ENCODE measurements at places on chromosomes 2 and 18.

GRCh38 chr2:147002256-147002655 lies 842.6 kb upstream of the ACVR2A start:
- no peak for DNase-seq

DNA sequence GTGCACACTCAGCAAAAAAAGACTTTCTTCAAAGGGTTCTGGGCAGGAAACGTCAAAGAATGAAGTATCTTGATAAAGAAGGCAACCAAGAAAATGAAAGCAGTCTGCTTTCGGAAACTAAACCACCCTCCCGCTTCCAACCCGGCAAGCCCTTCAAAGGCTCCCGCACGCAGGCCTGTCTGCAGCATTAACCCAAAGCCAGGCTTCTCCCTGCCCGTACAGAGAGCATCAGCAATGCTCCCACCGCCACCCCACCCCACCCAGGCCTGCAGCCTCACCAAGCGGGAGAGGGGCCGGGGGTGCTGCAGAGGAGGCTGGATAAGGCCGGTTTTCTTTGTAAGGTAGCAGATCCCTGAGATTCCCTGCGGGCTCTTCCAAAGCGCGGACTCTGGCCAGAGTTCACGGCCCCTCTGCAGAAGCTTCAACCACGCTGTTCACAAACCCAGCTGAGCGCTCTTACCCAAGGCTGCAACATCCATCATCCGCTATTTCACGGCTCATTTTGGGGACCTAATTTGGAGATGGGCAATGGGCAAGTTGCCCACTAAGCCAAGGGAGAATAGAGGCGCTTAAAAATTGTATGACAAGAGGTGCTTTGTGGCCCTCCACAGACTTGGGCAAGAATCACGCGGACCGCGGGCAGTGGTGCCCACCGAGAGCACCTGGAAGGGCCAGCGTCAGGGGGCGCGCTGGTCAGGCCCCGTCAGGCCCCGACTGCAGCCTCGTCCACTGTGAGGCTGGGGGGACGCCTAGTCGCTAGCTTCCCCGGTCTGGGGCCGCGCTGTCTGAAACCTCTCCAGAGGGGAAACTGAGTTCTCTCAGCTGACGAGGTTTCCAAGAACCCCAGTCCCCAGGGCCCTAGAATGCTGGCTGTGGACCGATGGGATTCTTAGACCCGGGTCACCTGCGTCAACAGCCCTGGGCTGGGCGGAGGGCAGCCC lies 225.4 kb upstream of the ID2 start:
- peak; percentile 47 for DNase-seq

DNA sequence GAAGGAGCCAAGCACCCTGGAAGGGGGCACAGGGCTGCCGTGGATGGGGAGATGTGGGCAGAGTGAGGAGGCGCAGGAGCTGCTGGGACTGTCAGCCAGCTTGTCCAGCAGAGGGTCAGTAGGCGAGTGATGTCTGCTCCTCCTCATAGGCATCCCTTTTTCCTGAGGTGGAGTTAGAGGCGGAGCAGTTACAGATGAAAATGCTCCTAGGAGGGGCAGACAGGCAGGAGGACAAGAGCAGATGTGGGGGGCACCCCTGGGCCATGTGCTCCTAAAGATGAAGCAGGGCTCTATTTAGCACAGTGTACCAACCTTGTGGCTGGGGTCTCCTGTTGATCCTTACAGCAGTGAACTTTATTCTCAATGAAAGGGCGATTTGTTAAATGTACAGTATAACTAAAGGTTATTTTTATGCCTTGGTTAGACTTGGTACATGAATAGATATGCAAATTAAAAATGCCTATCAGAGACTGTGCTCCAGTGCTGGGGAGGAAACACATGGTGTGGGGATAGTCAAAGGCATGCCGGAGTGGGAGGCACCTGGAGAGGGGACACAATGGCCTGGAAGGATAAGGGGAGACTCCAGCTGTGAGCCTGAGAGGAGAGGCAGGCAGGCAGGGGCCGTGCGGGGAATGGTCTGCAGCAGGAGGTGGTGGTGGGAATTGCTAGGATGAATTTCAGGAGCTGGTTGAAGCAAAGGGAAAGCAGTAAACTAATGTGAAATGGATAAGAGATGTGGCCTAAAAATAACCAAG lies 175.3 kb downstream of the CLIP4 start:
- DNase-seq = no peak

- no peak for DNase-seq
These were observed 4.2 kb downstream of the OTX1 start for GRCh38 chr2:63054841-63055225.

DNA sequence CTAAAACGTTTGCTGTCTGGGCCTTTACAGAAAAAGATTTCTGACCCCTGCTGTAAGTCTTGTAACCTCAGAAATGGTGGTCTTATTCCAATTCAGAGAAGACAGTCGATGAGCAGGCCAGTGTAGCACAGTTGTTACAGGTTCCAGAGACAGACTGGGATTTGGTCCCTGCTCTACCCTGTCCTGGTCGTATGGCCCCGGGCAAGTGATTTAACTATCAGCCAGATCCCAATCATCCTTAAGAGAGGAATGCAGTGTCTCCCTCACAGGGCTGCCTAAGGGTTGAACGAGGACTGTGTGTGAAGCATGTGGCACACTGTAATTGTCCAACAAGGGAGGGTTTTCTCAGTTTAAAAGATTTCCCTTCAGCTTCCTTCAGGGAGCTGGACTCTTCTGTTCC lies 47.2 kb downstream of the HK2 start:
- no peak for DNase-seq

- no peak for DNase-seq
These were observed 231.6 kb downstream of the ATAD2B start for GRCh38 chr2:23695214-23695889.

DNA sequence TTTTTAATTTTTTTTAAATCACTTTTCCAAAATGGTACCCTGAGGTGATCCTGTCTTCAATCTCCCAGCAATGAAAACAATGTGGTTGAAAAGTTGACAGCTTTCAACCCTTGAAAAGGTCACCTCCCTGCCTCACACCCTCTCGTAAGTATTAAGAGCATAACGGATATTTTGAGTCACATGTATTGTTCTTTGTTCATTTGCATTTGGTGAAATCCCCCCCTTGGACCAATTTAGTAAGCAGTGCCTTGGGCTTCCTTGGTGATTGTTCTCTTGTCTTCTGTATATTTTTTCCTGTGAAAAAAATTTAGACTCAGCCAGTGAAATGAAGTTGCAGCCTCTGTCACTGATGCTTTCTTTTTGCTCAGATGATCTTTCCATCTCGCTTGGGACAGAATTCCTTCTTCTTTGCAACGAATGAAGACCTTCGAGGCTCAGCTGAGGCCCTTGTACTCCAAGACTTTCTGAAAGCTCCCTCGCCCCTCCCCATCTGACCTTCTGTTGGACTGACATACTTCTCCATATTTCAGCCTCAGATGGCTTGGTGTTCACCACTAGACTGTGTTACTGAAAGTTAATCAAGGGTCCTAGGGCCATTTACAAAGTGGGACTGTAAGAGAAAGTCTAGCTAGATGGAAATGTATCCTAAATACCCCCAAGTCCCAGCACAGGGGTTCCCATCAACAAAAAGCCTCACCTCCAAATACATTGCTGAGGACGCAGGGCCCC lies 158.4 kb downstream of the BCL2 start:
- no peak for DNase-seq

DNA sequence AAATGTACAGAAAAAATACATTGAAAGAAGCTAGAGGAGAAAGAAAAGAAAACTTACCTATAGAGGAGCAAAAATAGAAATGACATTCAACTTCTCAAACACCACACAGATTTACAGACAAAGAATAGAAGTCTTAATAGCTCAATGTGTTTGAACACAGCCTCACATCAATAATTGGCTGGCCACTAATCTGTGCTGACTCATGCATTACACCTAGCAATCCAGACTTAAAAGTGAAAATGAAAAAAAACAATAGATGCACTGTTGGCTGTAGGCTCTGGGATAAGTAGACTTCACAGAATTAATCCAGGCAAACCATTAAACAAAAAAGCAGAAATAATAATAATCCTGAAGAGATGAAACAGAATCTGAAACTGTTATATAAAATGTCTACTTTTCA lies 961.3 kb upstream of the CELF4 start:
- DNase-seq = no peak

GRCh38 chr2:240377366-240377765 lies 58.1 kb upstream of the GPC1 start:
- no peak for DNase-seq

- DNase-seq = no peak
These were observed 29.5 kb upstream of the SMAD7 start for GRCh38 chr18:48979944-48980890.

GRCh38 chr18:7740821-7741220 lies 173.7 kb downstream of the PTPRM start:
- no peak for DNase-seq

- no peak for DNase-seq
These were observed 82.6 kb upstream of the KYNU start for GRCh38 chr2:142794850-142795249.

- DNase-seq = no peak
These were observed 24.4 kb downstream of the MRPL33 start for GRCh38 chr2:27795868-27796277.

DNA sequence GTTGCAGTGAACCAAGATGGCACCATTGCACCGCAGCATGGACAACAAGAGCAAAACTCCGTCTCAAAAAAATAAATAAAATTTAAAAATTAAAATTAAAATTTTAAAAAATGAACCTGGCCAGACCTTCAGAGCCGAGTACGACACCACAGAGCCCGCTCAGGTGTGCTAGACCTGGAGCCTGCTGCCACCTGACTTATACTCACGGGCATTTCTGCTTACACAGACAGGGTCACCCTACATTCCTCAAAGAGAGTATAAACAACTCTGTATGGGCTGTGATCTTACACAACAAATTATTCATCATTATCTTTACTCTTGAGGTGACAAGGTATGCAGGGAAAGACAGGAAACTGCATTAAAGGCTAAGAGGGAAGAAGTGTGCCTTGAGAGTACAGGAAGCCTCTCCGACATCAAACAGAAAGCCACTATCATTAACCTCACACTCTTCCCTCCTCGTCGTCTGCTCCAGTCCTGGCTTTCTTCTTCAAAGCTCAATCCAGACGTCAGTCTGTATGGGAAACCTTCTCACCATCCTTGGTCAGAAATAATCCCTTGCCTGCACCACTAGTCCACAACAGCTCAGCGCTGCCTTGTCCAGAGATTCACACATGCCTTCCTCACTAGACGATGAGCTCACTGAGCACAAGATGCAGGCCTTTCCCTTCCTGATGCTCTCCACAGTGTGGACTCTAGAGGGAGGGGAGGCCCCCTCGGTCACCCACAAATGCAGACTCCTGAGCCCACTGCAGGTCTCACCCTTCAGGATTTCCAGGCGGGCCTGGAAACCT lies 56.2 kb downstream of the UXS1 start:
- peak; percentile 9 for DNase-seq

DNA sequence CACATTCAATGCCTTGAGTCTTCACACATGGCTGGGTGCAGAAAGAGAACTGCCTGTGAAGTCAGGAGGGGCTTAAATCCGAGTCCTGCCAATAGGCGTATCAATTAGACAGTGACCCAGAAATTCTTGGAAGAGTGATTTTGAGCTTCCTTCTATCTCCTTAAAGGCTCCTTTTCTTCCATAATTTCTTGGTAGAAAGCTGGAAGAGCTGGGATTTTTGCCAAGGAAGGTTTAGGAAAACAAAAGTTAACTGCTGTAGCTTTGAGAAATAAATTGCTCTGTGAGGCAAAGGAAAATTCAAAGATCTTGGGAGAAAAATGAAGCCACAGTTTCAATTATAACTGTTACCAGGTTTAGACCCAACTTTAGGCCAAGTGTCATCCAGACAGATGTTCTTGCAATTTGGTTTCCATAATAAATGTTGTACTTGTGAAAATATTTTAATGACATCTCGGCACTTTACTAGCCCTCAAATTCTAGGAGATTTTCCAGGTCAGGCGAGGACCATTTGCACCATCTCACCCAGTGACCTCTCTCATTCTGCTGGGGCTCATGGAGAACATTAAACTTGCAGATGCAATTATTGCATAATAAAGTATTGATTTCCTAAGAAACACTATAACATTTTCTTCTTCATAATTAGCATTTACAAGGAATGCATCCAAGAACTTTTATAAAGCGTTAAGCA lies 329.7 kb upstream of the MEIS1 start:
- DNase-seq = no peak

DNA sequence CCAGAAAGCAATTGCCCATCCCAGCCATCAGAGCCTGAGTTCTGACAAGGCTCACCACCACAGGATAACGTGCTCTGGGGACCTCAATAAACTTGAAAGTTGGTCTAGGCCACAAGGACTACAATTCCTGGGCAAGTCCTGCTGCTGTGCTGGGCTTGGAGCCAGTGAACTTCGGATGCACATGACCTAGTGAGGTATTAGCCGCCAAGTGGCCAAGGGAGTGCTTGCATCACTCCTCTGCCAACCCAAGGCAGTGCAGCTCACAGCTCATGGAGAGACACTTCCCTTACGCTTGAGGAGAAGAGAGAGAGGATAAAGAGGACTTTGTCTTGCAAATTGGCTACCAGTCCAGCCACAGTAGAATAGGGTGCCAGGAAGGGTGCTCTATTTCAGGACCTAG lies 219.6 kb downstream of the MBD2 start:
- DNase-seq = no peak

DNA sequence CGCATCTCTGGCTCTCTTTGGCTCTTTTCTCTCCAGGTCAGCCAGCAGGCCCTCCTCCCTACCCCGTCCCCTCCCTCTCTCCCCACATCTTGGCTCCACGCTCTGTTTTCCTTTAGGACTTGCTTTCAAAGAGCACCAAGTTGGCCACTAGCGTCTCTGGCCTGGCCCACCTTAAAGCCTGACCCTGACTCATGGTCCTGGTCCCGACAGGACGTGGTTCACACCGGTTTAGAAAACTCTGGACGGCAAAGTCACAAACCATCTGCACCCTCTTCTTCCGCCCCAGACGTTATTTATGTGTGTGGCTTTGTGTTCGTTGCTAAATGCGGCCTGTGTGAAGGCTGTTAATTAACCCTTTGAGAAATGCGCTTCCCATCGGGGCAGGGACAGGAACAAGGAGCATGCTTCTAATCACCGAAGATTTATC lies 169.0 kb upstream of the HAAO start:
- DNase-seq = no peak

- no peak for DNase-seq
These were observed 13.6 kb downstream of the B3GNT2 start for GRCh38 chr2:62209427-62209991.

DNA sequence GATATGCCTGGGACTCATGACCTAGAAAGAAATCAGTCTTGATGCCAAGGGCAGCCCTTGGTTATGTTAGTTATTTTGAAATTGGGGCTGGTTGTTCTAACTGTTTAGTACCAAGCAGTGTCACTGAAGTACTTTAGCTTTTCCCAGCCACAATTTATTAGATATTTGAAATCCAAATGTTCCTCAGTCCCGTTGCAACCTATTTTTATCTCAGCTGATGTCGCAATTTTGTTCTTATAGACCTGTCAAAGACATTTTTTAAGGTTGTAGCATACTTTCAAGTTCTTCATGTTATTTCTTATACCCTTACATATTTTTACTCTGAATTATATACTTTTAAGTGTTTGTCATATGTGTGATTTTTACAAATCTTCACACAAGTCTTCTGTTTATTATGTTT lies 100.1 kb downstream of the LRP1B start:
- DNase-seq = no peak

- no peak for DNase-seq
These were observed 175.5 kb downstream of the OTX1 start for GRCh38 chr2:63225964-63226686.

GRCh38 chr2:169887120-169887519 lies 59.9 kb downstream of the UBR3 start:
- DNase-seq = no peak

- DNase-seq = no peak
These were observed 228.5 kb downstream of the TTC32 start for GRCh38 chr2:19673213-19673791.

GRCh38 chr2:106560773-106561172 lies 73.6 kb downstream of the CD8B2 start:
- DNase-seq = no peak

- no peak for DNase-seq
These were observed 25.8 kb downstream of the ZC3H6 start for GRCh38 chr2:112301171-112301584.

Measured in activated effector memory CD4-positive, alpha-beta T cell treated with Interleukin-2 at 50 U/mL for 16 hours (primary cell).